ENCODE measurements at places on chromosomes 3 and 15. TPM values are rescaled to one million over a fixed set of nuclear protein-coding genes. Genes with fewer than 3 reads are reported as not detected.

Gene NEO1
- total RNA-seq, result 1.0 TPM

Gene SNX4
- total RNA-seq, result 52.8 TPM

Gene TMEM212
- not detected for total RNA-seq

Gene EPHB1
- 2.1 TPM for total RNA-seq

Gene A4GNT
- not detected for total RNA-seq

Gene GPR62
- under 0.01 TPM for total RNA-seq

Gene AMOTL2
- 58.7 TPM for total RNA-seq
